CD8-positive, alpha-beta memory T cell (primary cell): ENCODE measurements at places on chromosomes 5 and 9. TPM values are rescaled to one million over a fixed set of nuclear protein-coding genes. Genes with fewer than 3 reads are reported as not detected.

GDA gene
- total RNA-seq = not detected

DNA sequence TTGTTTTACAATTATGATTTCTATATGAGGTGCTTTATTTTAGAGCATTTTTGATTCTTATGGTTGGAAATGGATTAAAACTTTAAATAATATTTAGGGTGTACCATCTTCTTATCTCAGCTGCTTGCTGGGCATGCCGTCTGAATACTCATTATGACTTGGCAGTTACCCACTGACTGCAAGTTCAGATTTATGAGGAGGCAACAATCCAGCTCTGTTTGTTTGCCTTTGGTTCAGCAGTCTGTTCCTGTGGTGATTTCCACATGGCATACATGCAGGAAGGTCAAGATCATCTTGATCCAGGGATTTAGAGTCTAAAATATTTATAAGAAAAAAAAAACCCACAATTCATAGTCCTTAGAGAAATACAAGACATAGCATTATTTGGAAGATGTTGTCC is 1254.5 kb upstream of the NUDT12 start:
- no peak for DNase-seq
- no peaks in the 10 kb centered on the region for H3K36me3 ChIP-seq
- no peak overlapping the region for H3K4me3 ChIP-seq
- H3K27ac ChIP-seq = no peak overlapping the region
- no peaks in the 10 kb centered on the region for H3K4me1 ChIP-seq

GRCh38 chr9:78525986-78526560 is 229.1 kb downstream of the PSAT1 start:
- no peak overlapping the region for H3K27ac ChIP-seq
- H3K27me3 ChIP-seq = no peaks in the 10 kb centered on the region
- no peak overlapping the region for H3K4me3 ChIP-seq
- DNase-seq = no peak
- H3K36me3 ChIP-seq = no peaks in the 10 kb centered on the region

- peaks cover 3% of the 10 kb centered on the region for H3K27me3 ChIP-seq
- H3K27ac ChIP-seq = no peak overlapping the region
- no peaks in the 10 kb centered on the region for H3K36me3 ChIP-seq
- no peak for DNase-seq
- no peak overlapping the region for H3K4me3 ChIP-seq
- H3K4me1 ChIP-seq = no peaks in the 10 kb centered on the region
Observed at GRCh38 chr5:36751886-36752285, 124.7 kb upstream of the NIPBL start.

- peaks cover 50% of the 10 kb centered on the region for H3K4me1 ChIP-seq
- no peak overlapping the region for H3K4me3 ChIP-seq
- no peak overlapping the region for H3K27ac ChIP-seq
- H3K36me3 ChIP-seq = no peaks in the 10 kb centered on the region
- no peaks in the 10 kb centered on the region for H3K27me3 ChIP-seq
Observed at GRCh38 chr5:139460455-139460854, 2.1 kb downstream of the ECSCR start.

FOXI1 gene
- total RNA-seq = not detected

DNA sequence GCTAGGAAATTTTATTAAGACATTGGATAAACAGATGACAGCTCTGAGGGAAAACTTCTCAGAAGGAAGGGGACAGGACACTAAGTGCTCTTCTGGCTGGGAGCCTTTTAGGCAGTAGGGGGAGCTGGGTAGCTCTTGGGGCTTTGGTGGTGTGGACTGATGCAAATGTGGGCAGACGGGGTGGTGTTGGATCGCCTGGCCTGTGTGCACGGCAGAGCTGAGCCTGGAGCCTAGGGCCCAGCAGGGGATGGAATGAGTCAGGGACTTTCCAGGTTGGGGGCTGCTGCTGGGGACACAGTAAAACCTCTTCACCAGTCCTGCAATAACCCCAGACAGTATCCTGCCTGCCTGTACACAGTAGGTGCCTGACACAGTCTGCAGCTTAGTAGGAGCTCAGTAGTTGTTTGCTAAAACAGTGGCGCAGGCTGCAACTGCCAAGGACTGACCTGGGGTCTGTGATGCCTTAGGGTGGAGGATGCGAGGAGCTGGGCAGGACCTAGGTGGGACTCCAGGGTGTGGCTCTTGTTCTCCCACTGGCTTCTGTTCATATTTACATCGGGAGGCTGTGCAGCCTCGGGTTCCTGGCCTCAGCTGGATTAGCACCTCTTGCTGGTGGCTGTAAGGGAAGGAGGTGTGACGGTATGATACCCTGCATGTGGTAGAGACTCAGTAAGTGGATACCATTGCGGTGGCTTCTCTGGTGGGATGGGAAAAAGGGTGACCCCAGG is 83.8 kb downstream of the DAB2IP start:
- no peaks in the 10 kb centered on the region for H3K36me3 ChIP-seq
- H3K4me1 ChIP-seq = peaks cover 19% of the 10 kb centered on the region
- no peak overlapping the region for H3K4me3 ChIP-seq
- no peak for DNase-seq
- H3K27me3 ChIP-seq = no peaks in the 10 kb centered on the region
- no peak overlapping the region for H3K27ac ChIP-seq

DNA sequence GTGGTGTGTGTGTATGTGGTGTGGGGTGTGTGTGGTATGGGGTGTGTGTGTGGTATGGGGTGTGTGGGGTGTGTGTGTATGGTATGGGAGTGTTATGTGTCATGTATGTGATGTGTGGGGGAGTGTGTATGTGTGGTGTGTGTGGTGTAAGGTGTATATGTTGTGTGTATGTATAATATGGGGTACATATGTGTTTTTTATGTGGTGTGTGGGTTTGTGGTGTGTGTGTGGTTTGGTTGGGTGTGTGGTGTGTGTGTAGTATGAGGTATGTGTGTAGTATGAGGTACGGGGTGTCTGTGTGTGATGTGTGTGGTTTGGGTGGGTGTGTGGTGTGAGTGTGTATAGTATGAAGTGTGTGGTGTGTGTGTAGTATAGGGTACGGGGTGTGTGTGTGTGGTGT is 11.4 kb downstream of the ECSCR start:
- no peak overlapping the region for H3K4me3 ChIP-seq
- no peak overlapping the region for H3K27ac ChIP-seq
- DNase-seq = no peak
- no peaks in the 10 kb centered on the region for H3K36me3 ChIP-seq
- H3K27me3 ChIP-seq = no peaks in the 10 kb centered on the region

GRCh38 chr5:98880151-98880550 is 48.7 kb downstream of the CHD1 start:
- no peak for DNase-seq
- H3K36me3 ChIP-seq = peaks cover 50% of the 10 kb centered on the region
- H3K27ac ChIP-seq = no peak overlapping the region
- H3K27me3 ChIP-seq = no peaks in the 10 kb centered on the region
- no peak overlapping the region for H3K4me3 ChIP-seq

- H3K27ac ChIP-seq = no peak overlapping the region
- no peaks in the 10 kb centered on the region for H3K36me3 ChIP-seq
- DNase-seq = no peak
Observed at GRCh38 chr5:168260353-168261226, 30.9 kb upstream of the WWC1 start.

DNA sequence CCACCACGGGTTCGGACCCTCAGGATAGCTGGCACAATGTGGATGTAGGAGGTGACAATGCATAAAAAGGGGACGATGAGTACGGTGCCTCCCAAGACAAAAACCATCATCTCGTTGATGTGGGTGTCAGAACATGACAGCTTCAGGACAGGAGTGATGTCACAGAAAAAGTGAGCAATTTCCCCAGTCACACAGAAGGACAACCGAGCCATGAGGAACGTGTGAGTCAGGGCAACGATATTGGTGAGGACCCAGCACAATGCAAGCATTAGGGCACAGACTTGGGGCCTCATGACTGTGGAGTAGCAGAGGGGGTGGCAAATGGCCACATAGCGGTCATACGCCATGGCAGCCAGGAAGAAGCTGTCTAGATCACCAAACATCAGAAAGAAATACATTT is 491 bp downstream of the OR1N1 start:
- no peak overlapping the region for H3K4me3 ChIP-seq
- no peaks in the 10 kb centered on the region for H3K4me1 ChIP-seq
- no peak for DNase-seq

- no peaks in the 10 kb centered on the region for H3K4me1 ChIP-seq
- no peaks in the 10 kb centered on the region for H3K36me3 ChIP-seq
- no peak overlapping the region for H3K4me3 ChIP-seq
- no peak for DNase-seq
Observed at GRCh38 chr5:41346609-41347008, 133.3 kb upstream of the C6 start.

CYLC2 gene
- not detected for total RNA-seq

DNA sequence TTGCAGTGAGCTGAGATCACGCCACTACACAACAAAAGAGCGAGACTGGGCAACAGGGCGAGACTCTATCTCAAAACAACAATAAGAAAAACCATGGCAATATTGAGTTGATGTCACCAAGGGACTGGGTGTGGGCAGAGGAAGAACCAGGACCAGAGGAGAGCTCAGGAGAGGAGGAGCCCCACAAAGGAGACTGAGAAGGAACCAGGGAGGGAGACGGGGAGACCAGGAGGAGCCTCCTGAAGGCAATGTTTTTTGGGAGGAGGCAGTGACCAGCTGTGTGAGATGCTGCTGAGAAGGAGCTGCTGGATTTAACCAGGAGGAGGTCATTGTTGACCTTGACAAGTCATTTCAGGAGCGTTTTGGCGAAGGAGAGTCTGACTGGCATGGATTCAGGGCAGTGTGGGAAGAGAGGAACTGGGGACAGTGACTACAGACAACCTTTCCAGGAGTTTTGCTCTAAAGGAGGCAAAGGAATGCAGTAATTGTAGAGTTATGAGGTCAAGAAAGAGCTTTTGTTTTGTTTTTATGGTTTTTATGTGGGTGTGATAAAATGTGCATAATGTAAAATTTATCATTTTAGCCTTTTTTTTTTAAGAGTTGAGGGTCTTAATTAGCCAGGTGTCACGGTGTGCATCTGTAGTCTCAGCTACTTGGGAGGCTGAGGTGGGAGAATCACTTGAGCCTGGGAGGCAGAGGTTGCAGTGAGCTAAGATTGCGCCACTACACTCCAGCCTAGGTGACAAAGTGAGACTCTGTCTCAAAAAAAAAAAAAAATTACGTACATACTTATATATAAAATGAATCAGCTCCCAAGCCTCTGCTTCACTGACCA is 17.9 kb downstream of the TRUB2 start:
- DNase-seq = no peak
- no peaks in the 10 kb centered on the region for H3K4me1 ChIP-seq
- no peak overlapping the region for H3K27ac ChIP-seq
- peaks cover 4% of the 10 kb centered on the region for H3K36me3 ChIP-seq

DNA sequence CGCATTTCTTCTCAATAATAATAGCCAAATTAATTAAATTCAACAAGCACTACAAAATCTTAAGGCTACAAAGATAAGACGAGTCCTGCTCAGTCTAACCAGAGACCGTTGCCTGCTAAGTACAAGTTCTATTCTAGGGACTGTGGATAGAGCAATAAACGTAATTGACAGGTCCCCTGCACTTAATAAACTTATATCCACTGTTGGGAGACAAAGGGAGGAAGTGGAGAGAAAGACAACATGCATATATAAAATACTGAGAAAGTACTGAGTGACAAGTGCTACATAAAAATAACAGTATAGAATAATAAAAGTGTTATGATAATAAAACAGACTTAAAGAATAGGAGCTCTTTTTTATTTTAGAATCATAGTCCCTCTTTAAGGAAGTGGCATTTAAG is 158.1 kb downstream of the MLLT3 start:
- no peak overlapping the region for H3K27ac ChIP-seq
- no peak overlapping the region for H3K4me3 ChIP-seq

DNA sequence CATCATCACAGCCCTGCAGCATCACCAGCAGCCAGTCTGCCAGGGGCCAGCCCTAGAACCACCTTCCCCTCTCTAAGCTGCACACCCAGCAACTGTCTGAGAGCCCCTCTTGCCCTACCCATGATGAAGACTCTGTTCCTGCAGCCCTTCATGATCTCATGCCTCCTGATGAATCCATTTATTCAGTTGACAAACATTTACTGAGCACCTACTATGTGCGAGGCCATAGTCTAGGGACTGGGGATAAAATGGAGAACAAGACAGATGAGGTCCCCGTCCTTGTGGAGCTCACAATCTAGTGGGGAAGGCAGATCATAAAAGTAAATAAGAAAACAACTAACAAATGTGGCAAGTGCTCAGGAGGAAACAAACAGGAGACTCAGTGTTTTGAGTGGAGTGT is 96.3 kb downstream of the PCDH1 start:
- no peak overlapping the region for H3K27ac ChIP-seq
- no peak overlapping the region for H3K4me3 ChIP-seq
- DNase-seq = no peak
- H3K4me1 ChIP-seq = no peaks in the 10 kb centered on the region

DIMT1 gene
- 58.9 TPM for total RNA-seq

DNA sequence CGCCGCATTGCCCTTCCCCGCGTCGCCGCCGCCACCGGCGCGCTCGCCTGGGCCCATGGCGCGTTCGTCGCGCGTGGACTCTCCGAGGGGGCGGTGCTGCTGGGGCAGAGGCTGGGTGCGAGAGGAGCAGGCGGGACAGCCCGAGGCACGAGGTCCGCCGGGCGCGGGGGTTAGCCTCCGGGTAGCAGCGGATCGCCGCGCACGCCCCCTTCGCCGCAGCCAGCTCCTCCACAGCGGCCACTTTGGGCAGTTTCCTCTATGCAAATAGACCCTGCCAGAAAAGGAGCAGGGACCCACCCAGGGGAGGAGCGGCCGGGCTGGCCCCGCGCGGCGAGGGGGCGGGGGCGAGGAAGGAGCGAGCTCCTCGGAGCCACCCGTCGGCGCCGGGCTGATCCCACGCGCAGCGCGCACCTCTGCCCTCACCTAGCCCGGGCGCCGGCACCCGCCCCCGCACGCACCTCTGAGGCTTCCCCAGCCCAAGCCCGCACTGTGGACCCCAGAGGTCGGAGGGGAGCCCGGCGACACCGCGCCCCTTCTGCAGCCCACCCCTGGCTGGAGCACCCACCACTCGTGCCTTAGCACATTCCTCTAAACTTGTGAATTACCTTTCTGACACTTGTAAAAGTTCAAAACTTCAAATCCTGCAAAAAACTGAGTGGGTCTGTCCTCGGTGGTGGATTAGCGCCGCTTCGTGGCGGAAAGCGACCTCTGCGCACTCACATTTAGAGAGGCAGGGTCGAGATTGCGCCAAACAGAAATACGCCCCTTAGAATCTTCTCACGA is at the start of gene COL23A1:
TSS of gene COL23A1 (minus strand) at position 253 of the 783 bp plus-strand sequence.
- H3K36me3 ChIP-seq = no peaks in the 10 kb centered on the region
- peak; percentile 28 for DNase-seq
- H3K4me3 ChIP-seq = peak within 1 kb of the TSS; percentile 21
- peaks cover 39% of the 10 kb centered on the region for H3K27me3 ChIP-seq

HMCN2 gene
- not detected for total RNA-seq

- H3K27ac ChIP-seq = no peak overlapping the region
- no peak overlapping the region for H3K4me3 ChIP-seq
- DNase-seq = no peak
- no peaks in the 10 kb centered on the region for H3K27me3 ChIP-seq
Observed at GRCh38 chr9:111828193-111828592, 33.5 kb upstream of the SHOC1 start.

SMIM33 gene
- 0.28 TPM for total RNA-seq

PTPN3 gene
- total RNA-seq = 0.48 TPM
